ENCODE measurements at places on chromosomes 12 and 14. TPM values are rescaled to one million over a fixed set of nuclear protein-coding genes. Genes with fewer than 3 reads are reported as not detected.

- peak; percentile 70 for DNase-seq
Observed at GRCh38 chr12:753611-754472, 1.5 kb downstream of the WNK1 start.

DNA sequence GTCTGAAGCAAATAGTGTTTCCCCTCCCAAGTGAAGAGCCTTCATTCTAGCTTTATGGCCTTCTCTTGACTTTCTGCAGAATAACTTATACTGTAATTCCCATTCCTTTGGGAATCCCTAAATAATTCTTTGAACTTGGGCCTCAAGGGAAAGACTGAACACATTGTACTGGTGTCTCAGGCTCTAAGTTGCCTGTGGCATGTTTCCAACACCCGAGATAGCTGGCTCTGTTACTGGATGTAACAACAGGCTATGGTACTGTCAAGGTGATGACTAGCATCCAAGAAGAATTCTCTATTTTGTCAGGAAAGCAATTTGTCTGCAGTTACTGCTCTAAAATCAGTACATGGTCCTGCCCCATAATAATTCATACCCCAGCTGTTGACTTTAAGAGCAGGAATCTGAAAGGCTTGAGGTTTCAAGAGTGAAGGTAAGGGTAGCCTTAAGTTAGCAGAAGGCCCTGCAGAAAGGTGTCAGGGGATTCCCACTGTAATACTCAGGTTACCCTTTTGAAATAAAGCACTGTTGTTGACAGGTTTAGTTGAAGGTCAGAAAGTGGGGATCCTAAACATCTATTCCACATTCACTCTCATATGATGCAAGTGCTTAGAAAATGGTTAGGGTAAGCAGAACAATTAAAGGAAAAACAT is 5.2 kb downstream of the GPX2 start:
- DNase-seq, result peak; percentile 46

DNA sequence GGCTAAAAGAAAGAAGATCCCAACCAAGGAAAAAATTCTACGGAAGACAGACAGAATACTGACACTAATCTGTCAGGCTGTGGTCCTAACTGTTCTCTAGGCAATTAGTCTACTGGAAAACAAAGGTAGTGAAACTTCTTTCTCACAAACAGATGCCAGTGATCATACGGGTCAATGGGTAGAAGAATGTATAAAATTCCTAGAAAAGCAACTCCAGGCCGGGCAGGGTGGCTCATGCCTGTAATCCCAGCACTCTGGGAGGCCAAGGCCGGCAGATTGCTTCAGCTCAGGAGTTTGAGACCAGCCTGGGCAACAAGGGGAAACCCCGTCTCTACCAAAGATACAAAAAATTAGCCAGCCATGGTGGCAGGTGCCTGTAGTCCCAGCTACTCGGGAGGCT is 64.8 kb downstream of the HECTD4 start:
- DNase-seq, result no peak

DNA sequence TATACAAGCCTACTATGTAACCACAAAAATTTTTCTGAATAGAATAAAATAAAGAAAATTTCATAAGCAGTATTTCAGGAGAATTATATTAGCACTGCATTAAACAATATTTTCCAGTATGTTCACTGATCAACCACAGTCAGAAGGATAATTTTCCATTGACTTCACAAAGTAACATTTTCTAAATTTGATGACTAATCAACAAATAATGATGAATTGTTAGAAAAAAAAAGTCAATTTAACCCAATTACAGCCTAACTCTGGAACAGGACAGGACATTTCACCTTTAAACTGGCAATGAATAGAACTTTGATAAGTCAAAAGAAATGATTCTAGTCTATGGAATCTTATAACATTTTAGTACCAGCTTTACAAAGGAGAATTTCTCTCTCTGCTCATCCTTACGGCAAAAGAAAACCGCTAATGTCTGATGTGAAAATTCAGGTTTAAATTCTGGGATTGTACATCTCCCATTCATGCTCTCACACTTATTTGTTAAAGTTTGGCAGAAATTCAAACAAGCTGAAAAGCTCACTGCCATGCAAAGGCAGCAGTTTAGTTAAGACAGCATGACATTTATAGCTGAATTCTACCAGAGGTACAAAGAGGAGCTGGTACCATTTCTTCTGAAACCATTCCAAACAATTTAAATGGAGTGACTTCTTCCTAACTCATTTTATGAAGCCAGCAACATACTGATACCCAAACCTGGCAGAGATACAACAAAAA is 84.5 kb downstream of the MDGA2 start:
- no peak for DNase-seq

TCL1B gene
- total RNA-seq, result not detected

DNA sequence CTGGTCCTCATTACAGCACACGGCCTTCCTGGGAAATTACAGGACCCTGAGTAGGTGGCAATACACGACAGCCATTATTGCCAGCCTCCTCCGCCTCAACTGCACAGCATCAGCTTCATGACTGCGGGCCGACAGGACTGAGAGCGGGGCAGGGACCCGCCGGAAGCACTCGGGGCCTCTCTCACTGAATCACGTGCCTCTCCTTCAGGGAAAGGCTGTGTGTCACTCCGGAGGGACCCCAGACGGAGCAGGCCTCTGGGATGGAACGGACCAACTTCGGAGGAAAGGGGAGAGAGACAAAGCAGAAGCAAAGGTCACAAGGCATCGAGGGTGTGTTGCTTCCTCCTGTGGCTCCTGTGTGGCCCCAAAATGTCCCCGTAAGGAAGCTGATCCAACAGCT is 90.0 kb downstream of the RNF34 start:
- DNase-seq, result no peak

DNA sequence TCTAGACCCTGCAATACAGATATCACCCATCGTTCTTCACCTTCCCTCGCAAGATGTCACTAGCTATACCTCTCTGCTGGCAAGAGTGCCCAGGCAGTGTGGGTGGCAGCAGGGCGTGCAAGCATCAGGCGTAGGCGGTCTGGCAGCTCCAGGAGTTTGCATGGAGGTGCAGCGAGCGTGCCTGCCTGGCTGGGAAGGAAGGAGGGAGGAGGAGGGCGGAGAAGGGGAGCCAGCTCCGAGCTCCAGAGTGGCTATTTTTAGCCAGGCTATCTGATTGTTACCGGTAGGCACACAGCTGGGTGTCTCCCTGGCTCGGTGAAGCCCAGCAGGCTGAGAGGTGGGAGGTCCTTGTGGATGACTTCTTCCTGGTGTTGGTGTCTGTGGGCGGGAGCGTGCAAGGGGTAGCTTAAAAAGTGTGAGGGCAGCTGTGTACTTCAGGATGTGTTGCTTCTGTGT is 6.2 kb downstream of the FOXJ2 start:
- peak; percentile 77 for DNase-seq

KIAA0586 gene
- 12.0 TPM for total RNA-seq

LBHD2 gene
- not detected for total RNA-seq

ASCL1 gene
- not detected for total RNA-seq

- DNase-seq, result peak; percentile 62
Observed at GRCh38 chr14:61894452-61895077, 132.3 kb downstream of the SNAPC1 start.

DNA sequence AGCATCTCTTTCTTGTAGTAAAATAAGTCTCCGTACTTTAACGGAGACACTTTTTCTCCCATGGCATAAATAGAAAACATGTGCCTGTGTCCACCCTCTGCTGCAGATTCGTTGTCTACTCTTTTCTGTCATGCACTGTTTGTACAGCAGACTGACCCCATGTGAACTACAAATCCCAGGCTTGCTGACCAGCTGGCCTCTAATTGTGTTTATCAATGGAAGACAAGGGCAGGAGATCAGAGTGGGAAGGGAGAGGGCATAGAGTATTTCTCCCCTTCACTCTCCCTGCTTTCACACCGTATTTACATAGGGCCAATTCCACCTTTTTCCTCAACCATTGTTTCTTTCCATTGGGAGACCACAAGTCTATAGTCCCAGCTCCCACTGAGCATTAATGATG is 31.0 kb upstream of the TMTC2 start:
- DNase-seq, result no peak

DNA sequence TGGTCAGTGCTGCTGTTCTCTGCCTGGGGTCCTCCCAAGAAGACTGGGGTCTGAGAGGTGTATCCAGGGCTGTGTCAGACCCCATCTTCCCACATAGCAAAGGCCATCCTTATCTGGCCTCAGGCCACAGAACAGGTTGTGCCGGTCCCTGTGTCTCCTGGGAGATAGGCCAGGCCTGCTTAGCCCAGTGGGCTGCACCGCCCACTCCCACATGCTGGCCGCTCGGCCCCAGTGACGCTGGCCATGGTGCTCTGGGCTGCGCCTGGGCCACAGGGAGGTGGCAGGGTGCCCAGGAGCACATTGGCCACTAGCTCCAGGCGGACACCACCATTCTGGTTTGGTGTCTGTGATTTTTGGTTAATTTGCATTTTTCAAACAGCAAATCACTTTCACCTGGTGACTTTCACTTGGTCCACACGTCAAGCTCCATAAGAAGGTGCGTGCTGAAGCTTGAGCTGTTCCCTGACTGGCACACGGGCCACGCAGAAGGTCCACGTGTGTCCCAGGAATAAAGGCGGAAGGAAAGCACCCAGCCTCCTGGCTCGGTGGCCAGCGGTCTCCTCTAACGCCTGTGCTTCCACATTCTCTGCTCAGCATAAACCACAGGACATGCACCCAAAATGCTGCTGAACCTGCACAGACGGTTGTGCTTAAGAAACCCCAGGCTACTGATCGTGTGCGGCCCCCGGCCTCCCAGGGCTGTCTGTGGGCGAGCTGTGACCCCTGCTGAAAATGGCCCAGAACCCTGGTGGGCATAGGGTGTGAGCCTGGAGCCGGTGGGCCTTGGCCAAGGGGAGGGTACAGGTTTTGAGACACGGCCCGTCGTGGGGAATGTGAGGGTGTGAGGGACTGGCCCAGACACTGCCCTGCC is 4.6 kb downstream of the FBRSL1 start:
- DNase-seq, result peak; percentile 70

LPCAT3 gene
- total RNA-seq, result 55.9 TPM

TMEM119 gene
- total RNA-seq, result 1.4 TPM

GRCh38 chr14:68113343-68113930 is 293.9 kb downstream of the RAD51B start:
- no peak for DNase-seq

- no peak for DNase-seq
Observed at GRCh38 chr12:113159937-113160336, 10.4 kb downstream of the CFAP73 start.

- DNase-seq, result no peak
Observed at GRCh38 chr12:122544537-122544936, 17.5 kb downstream of the KNTC1 start.

DNA sequence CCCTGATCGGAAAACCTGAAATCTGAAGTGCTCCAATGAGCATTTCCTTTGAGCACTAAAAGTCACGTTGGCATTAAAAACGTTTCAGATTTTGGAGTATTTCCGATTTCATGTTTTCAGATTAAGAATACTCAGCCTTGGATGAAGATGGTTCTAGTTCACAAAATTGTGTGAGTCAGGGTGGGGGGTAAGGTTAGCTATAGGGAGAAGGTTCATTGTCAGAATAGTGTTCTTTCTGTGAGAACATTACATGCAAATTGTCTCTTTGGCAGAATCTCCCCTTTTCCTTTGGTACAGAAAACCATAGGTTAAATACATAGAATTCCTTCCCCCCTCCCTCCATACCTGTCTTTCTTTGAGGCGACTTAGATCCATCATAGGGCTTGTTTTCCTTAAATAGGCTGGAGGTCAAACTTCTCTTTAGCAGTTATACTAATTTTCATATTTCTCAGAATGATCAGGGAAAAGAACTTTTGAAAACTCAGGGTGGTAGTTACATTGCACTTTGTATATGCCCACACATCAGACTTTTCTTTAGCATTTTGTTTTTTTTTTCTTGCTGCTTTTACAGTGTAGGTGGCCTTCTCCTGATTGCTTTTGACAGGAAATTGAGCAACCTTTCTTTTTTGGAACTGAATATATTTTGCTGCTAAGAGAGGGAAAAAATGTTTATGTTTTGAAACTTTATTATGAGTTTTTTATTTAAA is 503.5 kb downstream of the PCNX1 start:
- DNase-seq, result no peak

DNA sequence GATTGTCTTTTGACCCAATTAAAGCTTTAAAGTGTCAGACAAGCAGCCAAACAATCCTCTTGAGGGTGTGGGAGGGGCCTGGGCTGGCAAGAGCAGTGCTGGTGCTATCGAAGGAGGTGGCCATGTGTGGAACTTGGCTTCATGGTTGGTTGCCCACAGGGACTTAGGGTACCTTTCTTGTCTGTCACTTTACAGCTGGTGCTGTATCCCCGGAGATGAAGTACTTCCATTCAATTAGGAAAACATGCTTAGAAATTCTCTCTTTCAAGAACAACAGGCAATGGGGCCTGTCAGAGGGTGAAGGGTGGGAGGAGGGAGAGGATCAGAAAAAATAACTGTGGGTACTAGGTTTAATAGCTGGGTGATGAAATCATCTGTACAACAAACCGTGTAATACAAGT is 86.5 kb downstream of the DAAM1 start:
- peak; percentile 51 for DNase-seq

GRCh38 chr14:20583908-20584307 is 3.9 kb downstream of the RNASE11 start:
- no peak for DNase-seq

- DNase-seq, result no peak
Observed at GRCh38 chr12:41193311-41193710, 5.2 kb downstream of the PDZRN4 start.

TDRD9 gene
- 2.2 TPM for total RNA-seq

DNA sequence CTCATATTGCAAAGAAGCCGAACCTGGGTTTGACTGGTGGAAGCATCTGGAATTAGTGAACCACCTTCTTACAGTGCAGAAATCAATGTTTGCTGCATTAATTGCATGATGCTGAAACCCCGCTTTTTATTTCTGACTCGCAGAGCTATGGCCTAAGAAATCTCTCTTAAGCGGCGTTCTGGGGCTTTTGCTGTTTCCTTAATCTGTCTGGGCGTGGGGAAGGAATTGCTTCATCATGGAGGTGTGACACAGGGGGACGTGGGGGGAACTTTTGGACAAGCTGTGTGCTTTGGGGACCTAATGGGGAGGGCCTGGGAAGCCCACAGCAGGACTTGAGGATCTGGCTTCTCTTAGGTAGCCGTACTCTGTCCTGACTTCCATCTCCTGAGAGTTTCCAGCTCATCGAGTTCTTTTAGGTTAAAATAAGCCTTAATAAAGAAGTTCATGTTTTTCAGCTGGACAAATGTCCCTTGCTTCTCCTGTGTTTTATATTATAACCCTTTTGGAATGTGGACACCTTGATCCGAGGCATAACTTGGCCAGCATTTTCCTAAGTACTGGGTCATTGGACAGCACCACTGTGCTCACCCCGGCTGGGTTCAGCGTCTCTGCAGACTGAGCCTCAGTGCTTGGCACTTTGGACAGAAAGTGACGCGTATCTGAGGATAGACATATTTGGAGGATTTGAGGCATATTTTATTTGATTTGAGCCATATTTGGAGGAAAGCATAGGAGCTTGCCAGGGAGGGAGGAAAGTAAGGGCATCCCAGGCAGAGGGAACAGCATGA is 192.1 kb upstream of the MYL2 start:
- no peak for DNase-seq

Measured in left ventricle myocardium superior (tissue), 1 donor.